ENCODE measurements at places on chromosomes 1 and 21. TPM values are rescaled to one million over a fixed set of nuclear protein-coding genes. Genes with fewer than 3 reads are reported as not detected.

GRCh38 chr1:202011994-202012393, 1.6 kb downstream of the ELF3 start:
- DNase-seq, result peak; percentile 51

DNA sequence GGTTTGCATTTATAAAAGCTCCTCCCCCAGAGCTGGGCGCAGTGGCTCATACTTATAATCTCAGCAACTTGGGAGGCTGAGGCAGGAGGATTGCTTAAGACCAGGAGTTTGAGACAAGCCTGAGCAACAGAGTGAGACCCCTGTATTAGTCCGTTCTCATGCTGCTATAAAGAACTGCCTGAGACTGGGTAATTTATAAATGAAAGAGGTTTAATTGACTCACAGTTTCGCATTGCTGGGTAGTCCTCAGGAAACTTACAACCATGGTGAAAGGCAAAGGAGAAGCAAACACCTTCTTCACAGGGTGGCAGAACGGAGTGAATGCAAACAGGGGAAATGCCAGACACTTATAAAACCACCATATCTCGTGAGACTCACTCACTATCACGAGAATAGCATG, 52.5 kb downstream of the ZNF684 start:
- DNase-seq, result no peak

GRCh38 chr1:7258589-7259135, 473.4 kb downstream of the CAMTA1 start:
- DNase-seq, result no peak

- no peak for DNase-seq
Observed at GRCh38 chr1:196609370-196609737, 1.1 kb upstream of the KCNT2 start.

- DNase-seq, result no peak
Observed at GRCh38 chr21:42554251-42554961, 40.8 kb downstream of the SLC37A1 start.

DNA sequence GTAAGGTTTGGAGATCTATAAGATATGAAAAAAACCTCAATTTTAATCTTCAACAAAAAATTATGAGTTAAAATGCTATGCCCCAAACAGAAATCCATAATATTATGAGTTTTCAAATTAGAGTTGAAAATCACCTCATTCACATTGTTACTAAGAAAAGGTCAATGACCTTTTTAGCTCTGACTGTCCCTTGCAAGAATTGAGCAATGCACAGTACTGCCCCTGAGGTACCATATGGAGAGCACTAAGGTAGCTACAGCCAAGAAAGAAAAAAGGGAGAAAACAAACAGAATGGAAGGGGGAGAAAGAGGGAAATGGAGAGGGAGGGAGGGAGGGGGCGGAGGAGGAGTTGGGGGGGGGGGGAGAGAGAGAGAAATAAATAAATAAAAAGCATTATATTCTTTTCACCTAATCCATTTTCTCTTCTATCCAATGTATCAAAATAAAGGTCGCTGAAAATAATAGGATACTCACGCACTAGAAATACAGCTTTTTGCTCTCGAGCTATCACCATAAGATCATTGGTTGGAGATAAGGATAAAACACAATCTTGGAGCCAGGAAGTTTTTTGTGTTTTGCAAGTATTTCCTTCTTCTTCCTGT, 58.8 kb downstream of the RAB3GAP2 start:
- DNase-seq, result no peak

FCRL5 gene
- polyA plus RNA-seq, result 0.09 TPM

DNA sequence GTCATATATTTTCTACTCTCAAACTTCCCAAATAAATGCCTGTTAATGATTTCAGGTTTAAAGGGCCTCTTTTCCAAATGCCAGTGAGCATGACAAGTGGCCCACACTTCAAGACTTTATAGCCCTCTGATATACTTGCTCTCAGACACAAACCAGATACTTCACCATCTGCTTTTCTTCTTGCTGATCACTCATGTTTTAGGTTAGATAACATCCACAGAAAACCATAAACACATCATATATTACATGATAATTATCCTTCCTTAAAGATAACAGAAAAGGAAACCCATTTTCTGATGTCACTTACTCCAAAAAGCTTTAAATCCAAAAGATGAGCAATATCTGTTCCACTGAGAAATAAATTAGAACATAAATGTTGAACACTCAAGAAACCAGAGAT, 723.5 kb downstream of the LTN1 start:
- no peak for DNase-seq

GBP1 gene
- 39.3 TPM for polyA plus RNA-seq

CFHR1 gene
- 0.16 TPM for polyA plus RNA-seq

C1orf185 gene
- not detected for polyA plus RNA-seq

CRYAA gene
- not detected for polyA plus RNA-seq

DNA sequence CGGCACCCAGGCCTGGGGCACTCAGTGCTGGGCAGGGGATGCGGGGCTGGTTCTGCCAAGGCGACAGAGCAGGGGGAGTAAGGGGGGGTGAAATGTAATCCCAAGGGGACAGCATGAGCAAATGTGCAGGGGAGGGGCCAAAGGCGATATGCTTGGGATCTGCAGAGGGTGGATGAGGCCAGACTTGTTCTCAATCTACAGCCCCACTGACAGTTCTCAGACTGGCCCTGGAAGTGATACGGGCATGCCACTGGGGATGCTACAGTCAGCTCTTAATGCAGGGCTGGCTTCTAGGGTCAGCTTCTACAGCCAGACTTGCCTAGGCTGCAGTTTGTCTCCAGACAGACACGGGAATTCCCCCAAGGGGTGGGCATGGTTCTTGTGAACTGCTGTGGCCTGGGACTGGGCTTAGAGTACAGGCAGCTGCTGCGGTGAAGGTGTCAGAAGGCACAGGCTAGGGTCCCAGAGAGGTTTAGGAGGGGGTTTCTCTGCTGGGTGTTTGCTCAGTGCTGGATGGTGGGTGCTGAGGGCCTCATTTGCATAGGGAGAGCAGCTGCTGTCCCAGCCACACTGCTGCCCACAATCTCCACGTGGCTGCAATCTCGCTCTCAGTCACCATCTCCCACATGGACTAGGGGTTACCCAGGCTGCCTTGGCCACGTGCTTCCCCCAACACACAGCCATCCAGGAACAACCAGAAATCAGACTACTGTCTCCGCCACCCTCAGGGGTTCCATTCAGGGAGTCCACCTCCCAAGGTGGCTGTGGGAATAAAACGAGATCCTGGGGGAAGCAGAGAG, 190.1 kb downstream of the HIVEP3 start:
- DNase-seq, result no peak

CACHD1 gene
- polyA plus RNA-seq, result 9.6 TPM

DNA sequence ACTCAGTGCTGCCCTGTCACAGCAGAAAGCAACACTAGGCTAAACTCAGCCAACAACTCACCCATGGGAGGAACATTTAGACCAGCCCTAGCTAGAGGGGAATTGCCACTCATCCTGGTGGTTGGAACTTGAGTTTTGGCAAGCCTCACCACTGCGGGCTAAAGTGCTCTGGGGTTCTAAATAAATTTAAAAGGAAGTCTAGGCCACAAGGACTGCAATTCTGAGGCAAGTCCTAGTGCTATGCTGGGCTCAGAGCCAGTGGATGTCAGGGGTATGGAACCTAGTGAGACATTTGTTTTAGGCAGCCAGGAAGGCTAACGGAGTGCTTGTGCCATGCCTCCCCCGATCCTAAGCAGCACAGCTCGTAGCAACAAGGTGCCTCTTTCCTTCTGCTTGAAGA, 78.0 kb downstream of the RGS13 start:
- no peak for DNase-seq

DNA sequence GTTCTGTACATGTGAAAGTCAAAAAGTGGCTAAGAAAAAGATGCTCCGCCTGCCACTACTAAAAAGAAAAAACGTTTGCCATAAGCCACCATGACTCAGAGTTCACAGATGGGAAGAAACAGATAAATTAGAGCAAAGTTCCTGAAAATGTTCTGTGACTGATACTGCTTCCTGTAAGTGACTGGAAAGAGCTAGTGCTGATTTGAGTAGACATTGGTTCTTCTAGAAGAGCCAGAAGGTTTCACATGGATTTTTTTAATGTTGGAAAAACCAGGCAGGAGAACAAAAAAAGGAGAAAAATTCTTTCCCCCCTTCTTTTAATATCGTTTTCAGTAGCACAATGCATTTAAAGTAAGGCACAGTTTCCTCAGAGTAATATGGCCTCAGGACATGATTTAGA, 221.4 kb downstream of the HLX start:
- DNase-seq, result no peak

DNA sequence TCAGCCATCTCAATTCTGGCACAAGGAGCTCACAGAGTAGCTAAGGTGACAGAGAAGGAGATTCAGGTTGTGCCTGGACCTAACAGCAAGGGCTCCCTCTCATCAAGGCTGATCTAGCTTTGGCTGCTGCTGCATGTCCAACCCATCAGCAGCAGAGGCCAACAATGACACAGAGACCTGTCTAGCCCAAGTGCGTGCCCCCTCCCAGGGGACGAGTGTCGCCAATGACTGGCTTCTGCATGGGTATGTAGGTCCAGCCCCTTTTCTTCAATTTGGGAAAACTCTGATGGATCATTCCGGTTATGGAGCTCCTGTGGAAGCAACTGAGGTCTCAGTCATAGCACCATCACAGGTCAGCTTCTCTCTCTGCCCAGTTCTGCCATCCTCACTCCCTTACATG, 83.3 kb downstream of the KCNJ15 start:
- DNase-seq, result no peak

MAGI3 gene
- polyA plus RNA-seq, result 27.0 TPM

ADAM30 gene
- polyA plus RNA-seq, result not detected

- no peak for DNase-seq
Observed at GRCh38 chr1:93499533-93499932, 51.6 kb downstream of the FNBP1L start.

- no peak for DNase-seq
Observed at GRCh38 chr1:229664133-229664689, 38.2 kb downstream of the URB2 start.

DNA sequence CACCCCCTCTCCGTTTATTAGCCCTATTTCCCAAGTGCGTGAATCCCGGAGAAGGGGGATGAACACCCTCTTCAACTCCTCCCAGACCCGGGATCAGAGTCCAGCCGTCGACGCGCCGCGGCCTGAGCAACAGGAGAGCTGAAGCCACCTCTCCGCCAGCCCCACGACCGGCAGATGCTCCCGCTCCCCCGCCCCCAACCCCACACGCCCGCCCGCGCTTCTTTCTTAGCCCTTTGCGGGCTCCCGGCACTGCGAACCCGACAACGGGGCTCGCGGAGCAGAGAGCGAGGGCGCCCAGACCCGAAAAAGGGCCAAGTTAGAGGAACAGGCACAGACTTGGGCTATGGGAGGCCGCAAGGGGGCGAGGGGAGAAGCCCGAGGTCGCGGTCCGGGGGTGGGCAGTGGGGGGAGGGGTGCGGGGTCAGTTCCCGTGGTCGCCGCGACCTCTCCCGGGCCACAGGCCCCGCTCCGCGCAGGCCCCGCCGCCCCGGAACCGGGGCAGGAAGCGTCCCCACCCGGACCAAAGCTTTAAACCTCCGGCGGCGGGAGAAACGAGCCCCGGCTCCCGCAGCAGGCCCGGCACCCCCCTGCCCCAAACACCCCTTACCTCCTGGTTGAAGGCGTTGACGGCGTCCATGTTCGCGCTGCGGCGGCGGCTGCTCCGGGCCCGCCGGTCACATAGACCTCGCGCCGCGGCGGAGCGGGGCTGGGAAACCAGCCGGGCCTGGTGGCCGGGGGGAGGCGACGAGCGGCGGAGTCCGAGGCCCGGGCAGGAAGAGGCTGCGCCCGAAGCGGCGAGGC, 662 bp downstream of the SCAF4 start:
- peak; percentile 89 for DNase-seq

RIMKLA gene
- 0.78 TPM for polyA plus RNA-seq

CYP4B1 gene
- polyA plus RNA-seq, result 2.3 TPM

GRCh38 chr1:36876990-36877389, 157.3 kb downstream of the GRIK3 start:
- no peak for DNase-seq

DNA sequence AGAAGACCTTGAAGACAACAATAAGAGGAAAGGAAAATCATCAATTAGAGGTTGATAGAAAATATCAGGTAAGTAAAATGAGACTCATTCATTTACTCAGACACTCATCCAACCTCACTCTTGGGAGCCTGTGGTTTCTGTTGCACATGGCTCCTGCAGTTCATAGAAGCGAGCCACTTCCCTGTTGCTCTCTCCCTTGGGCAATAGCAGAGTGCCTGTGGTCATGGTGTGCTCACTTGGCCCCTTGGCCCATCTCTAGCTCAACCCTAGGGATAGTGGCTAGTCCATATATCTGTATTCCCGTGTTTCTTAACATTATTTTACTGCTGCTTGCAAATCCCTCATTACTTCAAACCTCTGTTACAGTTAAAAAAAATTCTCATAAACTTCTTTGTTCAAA, 368.6 kb downstream of the PTPRC start:
- no peak for DNase-seq

DNA sequence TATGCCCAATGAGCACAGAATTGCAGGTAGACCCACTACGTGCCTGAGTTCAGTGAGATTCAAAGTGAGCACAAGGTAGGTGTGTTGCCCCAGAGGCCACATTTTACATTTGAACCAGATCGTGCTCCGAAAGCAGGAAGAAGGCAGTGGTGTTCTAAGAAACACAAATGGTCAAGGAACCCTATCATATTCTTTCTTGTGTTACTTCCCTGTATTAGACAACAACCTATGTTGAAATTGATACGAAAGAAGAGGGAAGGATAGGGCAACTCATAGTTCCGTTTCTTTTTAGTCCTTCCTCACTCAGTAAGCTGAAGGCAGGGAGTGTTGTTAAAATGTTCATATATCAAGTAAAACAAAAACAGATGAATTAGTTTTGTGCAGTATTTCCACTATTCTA, 33.9 kb downstream of the OLFML2B start:
- DNase-seq, result no peak

- no peak for DNase-seq
Observed at GRCh38 chr1:187985897-187986654, 1157.3 kb downstream of the PLA2G4A start.

All from large intestine (tissue), 12 donors.